ENCODE measurements at places on chromosomes 7 and 10. TPM values are rescaled to one million over a fixed set of nuclear protein-coding genes. Genes with fewer than 3 reads are reported as not detected.

DNA sequence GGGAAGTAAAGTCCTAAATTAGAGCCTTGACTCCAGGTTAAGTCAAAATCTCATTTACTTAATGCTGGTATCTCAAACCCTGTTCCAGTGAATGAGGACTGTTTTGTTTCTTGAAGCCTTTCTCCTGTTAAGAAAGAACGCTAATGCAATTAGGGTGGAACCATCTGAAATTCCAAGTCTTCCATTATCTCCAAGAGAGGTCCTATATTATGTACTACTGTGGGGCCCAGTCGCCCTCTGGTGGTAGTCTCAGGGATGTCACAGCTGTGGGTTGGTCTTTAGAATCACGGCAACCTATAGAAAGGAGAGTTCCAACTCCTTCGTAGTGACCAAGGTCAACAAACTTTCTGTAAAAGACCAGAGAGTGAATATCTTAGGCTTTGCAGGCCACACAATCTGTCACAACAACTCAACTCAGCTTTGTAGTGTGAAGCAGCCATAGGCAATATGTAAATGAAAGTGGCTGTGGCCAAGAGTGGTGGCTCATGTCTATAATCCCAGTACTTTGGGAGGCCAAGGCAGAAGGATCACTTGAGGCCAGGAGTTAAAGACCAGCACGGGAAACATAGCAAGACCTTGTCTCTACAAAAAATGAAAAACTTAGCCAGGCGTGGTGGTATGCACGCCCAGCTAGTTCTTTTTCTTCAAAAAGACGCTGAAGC, 9.3 kb downstream of the RPP38 start:
- no peak overlapping the region for H3K4me3 ChIP-seq
- H3K4me1 ChIP-seq, result no peaks in the 10 kb centered on the region
- no peaks in the 10 kb centered on the region for H3K27me3 ChIP-seq

DNA sequence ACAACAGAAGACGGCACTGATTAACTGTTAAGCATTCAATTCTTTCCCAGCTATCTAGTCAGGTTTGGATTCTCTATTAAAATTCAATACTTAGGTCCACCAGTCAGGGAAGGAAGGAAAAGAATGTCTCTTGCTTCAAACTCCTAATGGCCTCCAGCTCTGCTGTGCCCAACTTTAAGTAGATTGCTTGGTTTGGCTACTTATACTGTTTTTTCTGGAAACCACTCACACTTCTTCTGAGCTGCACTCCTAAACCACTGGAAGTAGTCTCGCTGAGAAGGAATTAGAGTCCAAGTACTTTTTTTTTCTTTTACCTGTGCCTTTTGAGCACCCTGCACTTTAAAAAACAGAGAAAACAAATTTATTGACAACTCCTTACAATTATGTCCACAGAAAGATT, 26.7 kb upstream of the COL1A2 start:
- no peak for DNase-seq
- H3K4me3 ChIP-seq, result no peak overlapping the region
- H3K27me3 ChIP-seq, result no peaks in the 10 kb centered on the region
- H3K4me1 ChIP-seq, result no peaks in the 10 kb centered on the region

DNA sequence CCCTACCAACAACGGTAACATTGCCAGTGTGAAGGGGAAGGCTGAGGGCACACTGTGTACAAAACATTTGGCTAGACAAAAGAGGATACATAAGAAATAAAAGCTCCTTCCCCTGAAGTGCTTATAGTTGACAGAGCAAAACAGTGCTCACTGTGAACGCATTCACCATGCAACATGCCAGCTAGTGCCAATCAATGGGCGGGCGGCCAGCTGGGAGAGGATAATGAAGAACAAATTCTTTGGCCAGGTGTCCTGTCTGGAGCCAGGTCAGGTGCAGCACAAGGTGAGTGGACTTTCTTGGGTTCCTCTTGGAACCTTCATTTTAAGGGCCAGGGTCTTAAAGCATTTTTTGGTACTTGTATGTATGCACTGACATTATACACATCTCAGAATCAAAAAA, 106.1 kb downstream of the ICA1 start:
- H3K4me1 ChIP-seq, result no peaks in the 10 kb centered on the region
- H3K36me3 ChIP-seq, result no peaks in the 10 kb centered on the region
- DNase-seq, result no peak
- no peak overlapping the region for H3K4me3 ChIP-seq
- H3K27me3 ChIP-seq, result no peaks in the 10 kb centered on the region
- H3K27ac ChIP-seq, result no peak overlapping the region

EMX2 gene
- not detected for total RNA-seq

- H3K27me3 ChIP-seq, result no peaks in the 10 kb centered on the region
- no peaks in the 10 kb centered on the region for H3K4me1 ChIP-seq
- H3K36me3 ChIP-seq, result no peaks in the 10 kb centered on the region
- no peak for DNase-seq
- no peak overlapping the region for H3K4me3 ChIP-seq
Measured at GRCh38 chr10:82515256-82515655, 640.3 kb downstream of the NRG3 start.

SPDYE5 gene
- not detected for total RNA-seq

AGMO gene
- total RNA-seq, result not detected

DNA sequence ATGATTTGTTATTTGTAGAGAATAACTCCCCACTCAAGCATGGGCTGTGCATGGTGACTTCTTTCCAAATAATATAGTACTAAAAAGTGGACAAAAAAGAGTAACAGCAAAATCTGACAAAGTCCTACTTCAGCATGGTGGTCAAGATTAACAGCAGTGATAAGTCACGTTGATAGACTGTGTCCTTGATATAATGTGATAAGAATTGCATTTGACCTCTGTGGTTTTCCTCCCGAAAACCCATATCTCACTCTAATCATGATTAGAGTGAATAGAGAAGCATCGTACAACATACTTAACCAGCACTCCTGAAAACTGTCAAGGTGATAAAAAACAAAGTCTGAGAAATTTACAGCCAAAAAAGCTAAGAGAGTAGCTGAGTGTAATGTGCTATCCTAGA, 42.4 kb downstream of the REEP3 start:
- no peaks in the 10 kb centered on the region for H3K4me1 ChIP-seq
- H3K27me3 ChIP-seq, result no peaks in the 10 kb centered on the region
- peaks cover 7% of the 10 kb centered on the region for H3K36me3 ChIP-seq
- DNase-seq, result no peak
- H3K27ac ChIP-seq, result no peak overlapping the region

- no peak overlapping the region for H3K4me3 ChIP-seq
- H3K36me3 ChIP-seq, result no peaks in the 10 kb centered on the region
- no peaks in the 10 kb centered on the region for H3K4me1 ChIP-seq
- H3K27me3 ChIP-seq, result no peaks in the 10 kb centered on the region
- DNase-seq, result no peak
Measured at GRCh38 chr10:120641695-120642094, 184.7 kb downstream of the PLPP4 start.
